Posterior vena cava (tissue), 2 donors: ENCODE measurements at places on chromosomes 5 and 9.
A peak's percentile ranks its signal among the peaks of the same experiment; 100 is the strongest.

DNA sequence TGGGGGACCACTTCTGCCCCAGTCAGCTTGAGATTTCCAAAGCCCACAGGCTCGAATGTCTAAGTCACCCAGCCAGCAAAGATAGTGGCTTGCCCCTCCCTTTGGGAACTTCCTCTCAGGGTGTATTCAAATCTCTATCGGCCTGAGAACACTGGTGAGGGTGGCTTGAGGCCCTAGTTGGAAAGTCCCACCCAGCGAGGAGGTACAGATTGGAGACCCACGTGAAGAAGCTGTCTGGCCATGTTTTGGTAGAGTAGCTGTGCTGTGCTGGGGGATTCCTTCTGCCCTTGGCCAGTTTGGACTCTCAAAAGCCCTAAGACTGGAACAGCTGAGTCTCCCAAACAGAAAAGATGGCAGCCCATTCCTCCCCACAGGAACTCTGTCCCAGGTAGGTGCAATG lies 172.7 kb upstream of the RIOK2 start:
- no peak for DNase-seq

- DNase-seq: no peak
These were observed 37.4 kb upstream of the SRP19 start for GRCh38 chr5:112823656-112824055.

- no peak for DNase-seq
These were observed 2.4 kb upstream of the SMC2 start for GRCh38 chr9:104091708-104092107.

DNA sequence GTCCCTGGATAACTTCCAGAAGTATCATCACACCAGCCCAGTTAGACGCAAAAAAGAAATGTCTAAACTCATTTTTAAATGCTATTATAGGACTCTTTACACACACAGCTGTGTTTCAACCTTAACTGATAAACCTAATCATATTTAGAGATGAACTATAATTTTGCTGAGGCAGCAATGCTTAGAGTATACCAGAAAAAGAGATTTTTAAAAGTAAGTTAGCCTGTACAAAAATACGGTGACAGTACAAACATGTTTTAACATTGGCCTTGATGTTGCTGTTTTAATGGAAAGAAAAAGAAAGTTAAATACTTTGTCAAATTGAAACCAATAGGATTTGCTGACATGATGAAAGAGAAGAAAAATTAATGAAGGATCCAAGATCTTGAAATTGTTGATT lies 1341.2 kb upstream of the CDH6 start:
- no peak for DNase-seq

DNA sequence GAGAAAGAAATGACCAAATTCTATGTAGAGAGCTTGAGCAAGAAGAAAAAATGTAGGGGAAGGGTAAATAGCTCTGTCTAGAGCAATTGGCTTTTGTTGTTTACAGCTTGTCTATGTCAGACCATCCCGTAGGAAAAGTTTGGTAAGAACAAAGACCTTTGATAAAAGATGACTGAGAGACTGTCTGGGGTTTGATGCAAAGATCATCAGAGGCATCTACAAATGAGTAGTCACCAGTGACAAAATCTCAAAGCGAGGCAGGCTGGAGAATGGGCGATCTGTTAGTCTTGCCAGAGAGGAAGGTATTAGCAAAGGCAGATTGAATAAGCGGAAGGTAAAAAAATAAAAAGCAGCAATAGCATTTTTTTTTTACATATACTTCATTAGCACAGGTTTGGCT lies 125.0 kb upstream of the RASGRF2 start:
- no peak for DNase-seq

DNA sequence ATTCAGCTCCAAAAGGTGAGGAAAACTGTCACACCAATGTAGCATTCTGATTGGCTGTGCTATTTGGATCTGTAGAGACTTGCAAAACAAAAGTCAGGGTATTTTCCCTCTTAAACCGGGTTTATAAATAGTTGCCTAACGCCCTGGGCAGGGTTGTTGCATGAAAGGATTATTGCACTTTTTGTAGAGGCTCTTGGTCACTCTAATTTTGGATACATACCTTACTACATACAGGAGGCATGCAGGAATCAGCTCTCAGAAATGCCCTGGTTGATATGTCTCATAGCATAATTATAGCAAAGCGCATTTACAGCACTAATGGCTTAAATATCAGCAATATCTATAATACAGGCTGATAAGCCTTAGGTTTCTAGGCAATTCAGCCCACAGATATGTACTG lies 200.0 kb upstream of the GDNF start:
- DNase-seq: no peak

DNA sequence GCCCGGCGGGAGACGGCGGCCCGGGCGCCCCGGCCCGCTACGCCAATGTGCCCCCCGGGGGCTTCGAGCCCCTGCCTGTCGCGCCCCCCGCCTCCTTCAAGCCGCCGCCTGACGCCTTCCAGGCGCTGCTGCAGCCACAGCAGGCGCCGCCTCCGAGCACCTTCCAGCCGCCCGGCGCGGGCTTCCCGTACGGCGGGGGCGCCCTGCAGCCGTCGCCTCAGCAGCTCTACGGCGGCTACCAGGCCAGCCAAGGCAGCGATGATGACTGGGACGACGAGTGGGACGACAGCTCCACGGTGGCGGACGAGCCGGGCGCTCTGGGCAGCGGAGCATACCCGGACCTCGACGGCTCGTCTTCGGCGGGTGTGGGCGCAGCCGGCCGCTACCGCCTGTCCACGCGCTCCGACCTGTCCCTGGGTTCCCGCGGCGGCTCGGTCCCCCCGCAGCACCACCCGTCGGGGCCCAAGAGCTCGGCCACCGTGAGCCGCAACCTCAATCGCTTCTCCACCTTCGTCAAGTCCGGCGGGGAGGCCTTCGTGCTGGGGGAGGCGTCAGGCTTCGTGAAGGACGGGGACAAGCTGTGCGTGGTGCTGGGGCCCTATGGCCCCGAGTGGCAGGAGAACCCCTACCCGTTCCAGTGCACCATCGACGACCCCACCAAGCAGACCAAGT lies 723 bp downstream of the SNX18 start:
- DNase-seq: peak; percentile 89

DNA sequence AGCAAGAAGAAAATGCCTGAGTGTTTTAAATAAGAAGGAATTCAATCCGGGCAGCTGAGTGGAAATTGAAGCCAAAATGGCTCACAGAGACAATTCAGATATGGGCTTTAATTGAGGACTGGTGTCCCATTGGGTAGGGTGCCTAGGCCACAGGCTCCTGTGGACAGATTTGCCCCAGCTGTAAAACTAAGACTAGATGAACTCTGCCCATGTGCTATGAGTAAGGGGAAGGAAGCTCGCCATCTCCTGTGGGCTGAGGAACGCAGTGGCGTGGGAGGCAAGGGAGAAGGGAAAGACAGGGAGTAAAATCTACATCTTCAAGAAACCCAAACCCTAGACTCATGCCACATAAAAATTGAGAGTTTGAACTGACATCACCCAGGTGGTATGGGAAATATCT lies 66.1 kb downstream of the KLHL3 start:
- no peak for DNase-seq
